ENCODE measurements at places on chromosomes 16 and 17. TPM values are rescaled to one million over a fixed set of nuclear protein-coding genes. Genes with fewer than 3 reads are reported as not detected.

The KCNH4 gene
- total RNA-seq: not detected

The HSPB9 gene
- 0.14 TPM for total RNA-seq

The TNRC6C gene
- total RNA-seq: 3.6 TPM

The PNMT gene
- not detected for total RNA-seq

The RAB37 gene
- total RNA-seq: 0.23 TPM

The GPRC5C gene
- total RNA-seq: 0.09 TPM

The SOST gene
- not detected for total RNA-seq

The AXIN2 gene
- 0.97 TPM for total RNA-seq

The AIPL1 gene
- total RNA-seq: not detected

The ARHGAP44 gene
- total RNA-seq: 1.2 TPM

The NTN1 gene
- total RNA-seq: 0.59 TPM

The NEUROD2 gene
- total RNA-seq: not detected

The ZNF205 gene
- total RNA-seq: 14.9 TPM

The DUS1L gene
- total RNA-seq: 65.6 TPM

The OR1F1 gene
- total RNA-seq: not detected

The LRRC46 gene
- not detected for total RNA-seq

The PMFBP1 gene
- 0.46 TPM for total RNA-seq

The SGCA gene
- 2.1 TPM for total RNA-seq

The PTGES3L gene
- 0.89 TPM for total RNA-seq

The LHX1 gene
- not detected for total RNA-seq

The CA5A gene
- total RNA-seq: not detected
